Progenitor cell of endocrine pancreas (in vitro differentiated cells): ENCODE measurements at places on chromosomes 5 and 9.

DNA sequence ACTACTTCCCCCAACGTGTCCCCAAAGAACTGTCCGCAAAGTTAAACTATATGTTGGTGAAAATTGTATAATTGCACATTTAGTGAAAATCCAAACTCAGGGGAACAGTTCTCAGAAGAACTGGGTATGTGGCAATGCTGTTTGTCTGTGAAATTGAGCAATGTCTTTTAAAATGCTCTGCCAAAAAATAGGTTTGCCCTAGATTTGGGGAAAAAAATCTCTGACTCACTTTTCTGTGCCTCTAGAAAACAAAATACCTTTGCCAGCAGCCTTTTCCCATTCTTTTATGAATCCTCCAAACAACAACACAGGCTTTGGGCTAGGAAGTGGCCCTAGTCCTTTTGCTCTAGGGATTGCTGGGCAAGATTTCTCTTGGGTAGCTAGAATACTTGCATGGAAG, 37.4 kb upstream of the ZNF608 start:
- no peak for DNase-seq

GRCh38 chr9:119435076-119435475, 65.8 kb upstream of the BRINP1 start:
- no peak for DNase-seq

- no peak for DNase-seq
These were observed 16.6 kb upstream of the MEGF9 start for GRCh38 chr9:120730654-120731514.

DNA sequence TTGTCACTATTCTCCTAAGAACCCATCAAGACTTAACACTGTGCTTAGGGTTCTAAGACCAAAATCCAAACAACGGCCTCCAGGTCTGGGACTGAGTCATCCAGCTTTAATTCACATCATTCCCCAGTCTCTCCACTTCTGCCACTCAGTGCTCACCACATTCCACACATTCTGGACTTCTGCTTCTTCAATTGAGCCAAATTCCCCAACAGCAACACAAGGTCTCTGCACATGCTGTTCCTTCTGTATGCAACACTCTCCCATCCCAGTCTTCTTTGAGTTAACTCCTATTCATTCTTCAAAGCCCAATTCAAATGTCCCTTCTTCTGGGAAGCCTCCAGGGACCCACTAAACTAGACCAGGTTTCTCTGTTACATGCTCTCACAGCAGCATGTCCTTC, 97.8 kb downstream of the GPR21 start:
- no peak for DNase-seq

GRCh38 chr5:62732677-62733121, 154.1 kb downstream of the LRRC70 start:
- DNase-seq: no peak

DNA sequence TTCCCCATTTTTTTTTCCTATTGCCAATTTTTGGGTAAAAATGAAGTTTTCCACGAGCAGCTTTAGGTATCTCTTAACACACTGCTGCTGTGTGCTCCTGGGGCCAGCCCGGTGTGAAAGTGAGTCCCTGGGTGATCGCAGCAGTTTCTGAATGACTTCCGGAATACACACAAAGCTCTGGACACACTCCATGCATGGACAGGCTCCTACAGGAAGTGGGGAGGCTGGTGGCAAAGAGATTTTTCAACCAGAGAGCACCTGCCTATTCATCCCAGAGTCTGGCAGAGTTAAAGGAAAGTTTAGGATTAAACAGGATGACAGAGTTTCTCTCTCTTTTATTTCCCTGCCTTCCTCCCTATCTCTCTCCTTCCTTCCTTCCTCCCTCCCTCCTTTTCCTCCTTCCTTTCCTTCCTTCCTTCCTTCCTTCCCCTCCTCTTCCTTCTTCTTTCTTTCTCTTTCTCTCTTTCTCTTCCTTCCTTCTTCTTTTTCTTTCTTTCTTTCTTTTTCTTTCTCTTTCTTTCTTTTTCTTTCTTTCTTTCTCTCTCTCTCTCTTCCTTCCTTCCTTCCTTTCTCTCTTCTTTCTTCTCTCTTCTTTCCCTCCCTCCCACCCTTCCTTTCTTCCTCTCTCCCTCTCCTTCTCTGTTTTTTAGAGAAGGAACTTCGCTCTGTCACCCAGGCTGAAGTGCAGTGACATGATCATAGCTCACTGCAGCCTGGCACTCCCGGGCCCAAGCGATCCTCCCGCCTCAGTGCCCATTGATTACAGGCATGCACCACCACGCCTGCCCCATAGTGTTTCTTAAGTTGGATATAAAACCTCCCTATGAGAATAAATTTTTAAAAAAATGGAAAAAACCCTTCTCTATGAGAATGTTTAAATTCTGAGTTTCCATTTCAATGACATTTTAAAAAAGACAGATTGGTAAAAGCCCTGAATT, 38.7 kb upstream of the UBTD2 start:
- no peak for DNase-seq

GRCh38 chr5:86507574-86507973, 110.2 kb upstream of the COX7C start:
- no peak for DNase-seq

- DNase-seq: no peak
These were observed 187.4 kb upstream of the ELL2 start for GRCh38 chr5:96149021-96149420.

GRCh38 chr9:124084087-124084486, 72.5 kb downstream of the LHX2 start:
- DNase-seq: no peak

GRCh38 chr5:131525805-131526204, 109.2 kb downstream of the RAPGEF6 start:
- DNase-seq: no peak

DNA sequence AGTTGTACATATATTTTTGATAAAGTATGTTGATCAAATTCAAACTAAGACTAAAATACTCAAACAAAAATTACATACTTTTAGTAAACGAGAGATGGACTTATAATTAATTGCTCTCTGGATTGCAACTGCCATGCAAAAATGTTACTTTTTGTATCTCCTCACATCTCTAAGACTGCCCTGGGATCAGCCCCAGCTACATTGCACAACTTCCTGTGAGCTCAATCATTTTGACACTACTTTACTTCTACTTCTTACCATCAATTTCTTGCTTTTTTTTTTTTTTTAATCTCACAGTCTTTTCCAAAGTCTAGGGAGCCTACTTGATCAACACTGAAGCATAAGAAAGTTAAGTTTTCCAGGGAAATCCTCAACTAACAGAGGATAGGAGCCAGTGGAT, 506.0 kb upstream of the CDH10 start:
- no peak for DNase-seq

GRCh38 chr5:57845025-57845424, 362.4 kb upstream of the ACTBL2 start:
- DNase-seq: no peak

DNA sequence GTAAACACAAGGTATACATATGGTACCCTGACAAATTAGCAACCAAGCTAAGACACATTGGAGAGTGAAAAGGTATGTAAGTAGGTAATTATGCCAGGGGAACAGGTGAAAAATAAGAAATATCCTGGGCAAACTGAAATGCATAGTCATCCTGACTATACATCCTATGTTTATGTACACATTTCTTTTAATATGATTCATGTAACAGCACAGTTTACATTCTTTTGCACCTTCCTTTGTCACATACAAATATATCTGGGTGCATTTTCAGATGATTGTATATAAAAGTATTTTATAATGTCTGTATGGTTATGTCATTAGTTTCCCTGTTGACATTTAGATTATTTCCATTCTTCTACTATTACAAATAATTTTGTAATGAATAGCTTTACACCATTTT, 1146.9 kb downstream of the EFNA5 start:
- no peak for DNase-seq

DNA sequence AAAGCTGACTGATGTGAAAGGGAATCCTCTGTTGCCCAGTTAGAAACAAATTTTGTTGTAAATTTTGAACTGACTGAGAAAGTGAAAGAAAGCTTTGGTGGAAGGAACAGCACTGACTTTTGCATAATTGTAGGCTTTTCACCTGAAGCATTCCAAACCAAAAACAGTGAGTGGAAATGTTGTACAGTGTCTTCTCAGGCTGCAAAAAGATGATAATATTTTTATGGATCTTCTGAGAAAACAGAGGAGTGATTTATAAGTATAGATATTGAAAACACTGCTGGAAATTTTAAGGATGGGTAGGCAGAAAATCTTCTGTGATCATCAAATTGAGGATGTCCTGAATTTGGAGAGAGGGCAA, 40.0 kb downstream of the LURAP1L start:
- no peak for DNase-seq

DNA sequence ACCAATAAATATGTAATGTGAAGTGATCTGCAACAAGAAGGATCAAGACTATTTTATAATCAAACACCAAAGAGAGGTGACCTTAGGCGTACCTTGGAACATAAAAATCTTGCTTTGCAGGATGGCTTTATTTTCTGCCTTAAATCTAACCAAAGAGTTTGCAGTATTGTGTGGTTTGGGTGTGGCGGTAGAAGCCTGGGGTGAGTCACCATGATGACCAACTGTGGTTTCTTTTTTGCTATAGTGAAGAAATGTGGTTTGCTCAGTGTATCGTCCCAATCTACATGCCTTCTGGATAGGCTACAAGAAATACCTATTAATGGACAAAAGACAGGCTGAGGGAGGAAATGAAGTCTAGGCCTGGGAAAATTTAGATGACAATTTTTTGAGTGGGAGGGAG, 5.1 kb upstream of the CAST start:
- no peak for DNase-seq

DNA sequence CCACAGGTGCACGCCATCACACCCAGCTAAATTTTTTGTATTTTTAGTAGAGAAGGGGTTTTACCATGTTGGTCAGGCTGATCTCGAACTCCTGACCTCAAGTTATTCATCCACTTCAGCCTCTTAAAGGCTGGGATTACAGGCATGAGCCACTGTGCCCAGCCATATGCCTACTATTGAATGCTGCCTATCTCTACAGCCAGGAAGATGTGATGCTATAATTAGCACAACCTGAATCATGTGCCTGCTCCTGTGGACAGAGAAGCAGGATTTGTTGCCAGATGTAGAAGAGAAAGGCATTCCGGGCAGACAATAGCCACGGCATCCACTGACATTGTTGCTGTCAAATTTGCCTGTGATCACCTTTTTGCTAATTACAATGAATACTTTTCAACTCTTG, 24.4 kb upstream of the MLLT3 start:
- no peak for DNase-seq

DNA sequence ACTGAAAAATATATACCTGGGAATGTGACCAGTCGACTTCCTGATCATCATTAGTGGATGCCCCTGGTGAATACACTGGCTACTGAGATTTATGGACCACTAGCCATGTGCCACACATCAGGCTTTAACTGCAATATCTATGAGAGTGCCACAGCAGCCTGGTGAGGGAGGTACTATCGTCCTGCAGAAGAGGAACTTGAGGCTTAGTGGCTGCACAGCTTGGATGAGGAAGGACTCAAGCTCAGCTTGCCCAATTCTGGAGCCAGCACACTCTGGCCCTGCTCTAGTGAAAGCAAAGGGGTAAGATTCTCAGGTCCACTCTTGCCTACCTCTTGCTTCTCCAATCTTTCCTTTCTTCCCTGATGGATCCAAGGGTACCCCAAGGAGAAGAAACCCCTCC, 129.3 kb downstream of the ENTREP1 start:
- DNase-seq: no peak

DNA sequence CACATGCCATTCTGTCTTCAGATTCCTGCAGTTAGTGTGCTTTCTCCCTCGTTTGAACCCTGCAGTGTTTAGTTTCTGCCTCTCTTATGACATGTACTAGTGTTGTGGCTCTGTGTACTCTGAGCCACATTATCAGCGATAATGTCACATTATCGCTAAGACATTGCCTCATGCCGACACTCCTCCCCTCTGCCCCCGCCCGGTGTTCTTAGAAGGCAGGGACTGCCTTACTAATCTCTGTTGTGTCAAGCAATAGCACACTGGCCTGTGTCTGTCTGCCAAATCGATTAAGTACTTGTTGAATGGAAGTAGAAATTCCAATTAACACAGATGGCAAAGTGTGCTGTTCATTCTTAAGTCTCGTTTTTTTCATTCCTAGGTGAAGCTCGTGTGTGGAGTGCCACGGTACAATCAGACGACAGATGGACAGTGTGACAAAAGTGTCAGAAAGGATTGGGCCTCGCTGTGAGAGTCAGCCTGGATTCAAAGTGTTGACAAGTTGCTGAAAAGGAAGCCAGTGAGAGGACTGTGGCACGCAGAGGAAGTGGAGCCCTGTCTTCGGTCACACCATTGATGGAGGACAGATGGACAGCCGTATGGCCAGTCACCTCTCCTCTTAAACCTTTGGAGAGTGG, 10.5 kb downstream of the PIK3R1 start:
- no peak for DNase-seq
